Activated CD4-positive, alpha-beta T cell treated with anti-CD3 and anti-CD28 coated beads for 36 hours (primary cell): ENCODE measurements at places on chromosomes 11 and 22.

GRCh38 chr11:62688491-62688890 lies 839 bp downstream of the LRRN4CL start:
- H3K27ac ChIP-seq: no peak overlapping the region
- peaks cover 11% of the 10 kb centered on the region for H3K27me3 ChIP-seq
- no peak overlapping the region for H3K4me3 ChIP-seq
- H3K36me3 ChIP-seq: peaks cover 16% of the 10 kb centered on the region

GRCh38 chr11:36469881-36470802 lies 39.9 kb downstream of the TRAF6 start:
- no peak overlapping the region for H3K4me3 ChIP-seq
- peaks cover 1% of the 10 kb centered on the region for H3K36me3 ChIP-seq
- no peaks in the 10 kb centered on the region for H3K4me1 ChIP-seq
- no peaks in the 10 kb centered on the region for H3K27me3 ChIP-seq
- H3K27ac ChIP-seq: no peak overlapping the region
- no peak for DNase-seq

- no peak overlapping the region for H3K4me3 ChIP-seq
- H3K4me1 ChIP-seq: peaks cover 30% of the 10 kb centered on the region
- H3K36me3 ChIP-seq: peaks cover 40% of the 10 kb centered on the region
- H3K27me3 ChIP-seq: no peaks in the 10 kb centered on the region
Measured at GRCh38 chr22:45159652-45160462, 3.9 kb upstream of the NUP50 start.

DNA sequence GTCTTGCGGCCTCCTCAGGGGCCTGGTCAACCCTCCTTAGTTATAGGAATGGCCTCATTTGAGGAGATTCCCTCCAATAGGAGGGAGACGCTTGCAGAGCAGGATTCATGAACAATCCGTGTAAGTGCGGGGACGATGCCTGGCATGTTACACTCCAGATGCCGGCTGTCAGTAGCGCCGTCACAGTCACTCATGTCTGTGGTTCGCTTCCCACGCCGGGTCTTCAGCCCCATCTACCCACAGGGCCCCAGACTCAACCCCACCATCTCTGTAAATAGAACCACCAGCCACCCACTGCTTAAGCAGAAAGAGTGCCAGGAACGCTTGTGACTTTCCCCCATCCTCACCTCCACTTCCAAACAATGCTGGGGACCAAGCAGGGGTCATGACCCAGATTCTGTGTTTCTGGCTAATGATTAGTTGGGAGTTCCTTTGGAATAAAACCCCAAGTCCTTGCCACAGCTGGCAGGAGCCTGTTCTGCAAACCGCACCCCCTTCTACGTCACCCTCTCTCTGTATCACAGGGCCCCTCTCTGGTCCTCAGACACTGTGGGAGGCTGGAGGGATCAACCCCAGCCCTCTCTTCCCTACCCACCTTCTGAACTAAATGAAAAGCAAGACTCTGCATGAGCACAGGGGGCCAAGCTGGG lies 38.8 kb upstream of the TOLLIP start:
- H3K36me3 ChIP-seq: no peaks in the 10 kb centered on the region
- DNase-seq: no peak

DNA sequence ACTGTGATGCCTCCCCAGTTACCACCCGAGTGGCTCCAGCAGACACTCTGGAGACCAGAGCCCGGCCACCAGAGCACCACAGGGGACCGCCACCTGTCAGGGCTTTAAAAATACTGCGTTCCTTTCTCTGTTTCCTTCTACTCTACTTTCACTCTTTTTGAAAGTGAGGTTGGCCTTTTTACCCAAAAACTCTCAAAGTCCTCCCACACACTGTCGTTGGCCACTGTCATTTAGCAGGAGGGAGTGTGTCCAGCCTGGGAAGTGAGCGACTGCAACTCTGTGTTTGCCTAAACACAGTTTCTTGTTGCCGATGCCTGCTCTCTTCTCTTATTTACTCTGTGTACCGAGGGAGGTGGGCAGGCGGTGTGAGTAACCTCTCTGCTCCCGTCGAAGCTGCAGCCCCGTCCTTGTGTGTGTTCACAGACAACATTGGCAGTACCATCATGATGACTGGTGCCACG lies 90.8 kb upstream of the CLDN5 start:
- peaks cover 27% of the 10 kb centered on the region for H3K4me1 ChIP-seq
- no peaks in the 10 kb centered on the region for H3K27me3 ChIP-seq
- no peak overlapping the region for H3K27ac ChIP-seq
- H3K4me3 ChIP-seq: no peak overlapping the region
- H3K36me3 ChIP-seq: no peaks in the 10 kb centered on the region

GRCh38 chr11:121564948-121565684 lies 112.3 kb upstream of the SORL1-AS1 start:
- no peak overlapping the region for H3K27ac ChIP-seq
- DNase-seq: no peak
- no peak overlapping the region for H3K4me3 ChIP-seq
- H3K27me3 ChIP-seq: no peaks in the 10 kb centered on the region
- H3K36me3 ChIP-seq: peaks cover 38% of the 10 kb centered on the region
- H3K4me1 ChIP-seq: peaks cover 35% of the 10 kb centered on the region

GRCh38 chr22:29187831-29188230 lies 17.9 kb upstream of the EMID1 start:
- H3K27me3 ChIP-seq: peaks cover 2% of the 10 kb centered on the region
- no peak overlapping the region for H3K4me3 ChIP-seq
- no peaks in the 10 kb centered on the region for H3K36me3 ChIP-seq
- DNase-seq: no peak
- no peak overlapping the region for H3K27ac ChIP-seq

- no peaks in the 10 kb centered on the region for H3K36me3 ChIP-seq
- DNase-seq: peak; percentile 66
- H3K4me3 ChIP-seq: peak overlapping the region; percentile 75
- no peaks in the 10 kb centered on the region for H3K27me3 ChIP-seq
- peaks cover 34% of the 10 kb centered on the region for H3K4me1 ChIP-seq
Measured at GRCh38 chr22:19178065-19178656, 375 bp downstream of the SLC25A1 start.

DNA sequence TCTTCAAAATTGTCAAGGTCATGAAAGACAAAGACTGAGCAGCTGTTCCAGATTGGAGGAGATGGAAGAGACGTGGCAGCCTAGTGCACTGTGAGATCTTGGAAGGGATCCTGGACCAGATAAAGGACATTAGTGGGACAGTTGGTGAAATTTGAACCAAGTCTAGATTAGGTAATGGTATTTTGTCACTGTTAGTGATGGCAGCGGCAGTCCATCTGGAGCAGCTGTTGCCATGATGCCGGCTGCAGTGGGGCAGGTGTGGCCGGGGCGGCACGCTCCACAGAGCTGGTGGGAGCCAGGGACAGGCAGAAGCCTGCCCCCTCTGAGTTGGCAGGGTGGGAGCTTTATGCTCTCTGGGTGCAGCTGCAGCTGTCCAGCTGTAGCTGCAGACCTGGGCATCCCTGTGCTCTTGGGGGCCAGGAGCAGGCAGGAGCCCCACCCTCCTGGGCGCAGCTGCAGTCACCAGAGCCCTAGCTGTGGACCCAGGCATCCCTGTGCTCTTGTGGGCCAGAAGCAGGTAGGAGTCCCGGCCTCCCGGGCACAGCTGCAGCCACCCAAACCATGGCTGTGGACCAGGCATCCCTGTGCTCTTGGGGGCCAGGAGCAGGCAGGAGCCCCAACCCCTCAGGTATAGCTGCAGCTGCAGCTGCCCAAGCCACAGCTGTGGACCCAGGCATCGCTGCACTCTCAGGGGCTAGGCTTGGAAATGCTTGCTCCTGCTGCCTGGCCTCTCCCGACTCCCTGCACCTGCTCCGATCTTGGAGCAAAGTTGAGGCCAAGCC lies 20.7 kb downstream of the DIXDC1 start:
- no peaks in the 10 kb centered on the region for H3K27me3 ChIP-seq
- no peak overlapping the region for H3K4me3 ChIP-seq
- no peak overlapping the region for H3K27ac ChIP-seq
- no peaks in the 10 kb centered on the region for H3K4me1 ChIP-seq
- no peak for DNase-seq

DNA sequence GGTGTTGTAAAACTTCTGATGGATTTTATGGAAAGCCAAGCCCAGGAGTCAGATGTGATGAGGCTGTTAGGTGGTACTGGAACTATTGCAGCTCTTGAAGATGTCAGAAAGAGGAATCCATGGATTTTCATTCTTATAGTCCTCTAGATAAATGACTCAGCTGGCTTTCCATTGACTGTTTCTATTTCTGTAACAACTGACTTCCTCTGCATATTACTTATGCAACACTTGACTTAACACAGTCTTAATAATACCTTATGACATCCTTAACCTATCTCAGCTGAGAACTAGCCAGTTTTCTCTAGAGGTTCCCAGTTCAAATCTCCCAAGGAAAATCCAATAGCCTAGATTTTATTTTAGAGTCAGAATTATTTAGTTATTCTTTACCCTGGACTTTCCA lies 263.8 kb downstream of the LUZP2 start:
- no peak for DNase-seq
- no peaks in the 10 kb centered on the region for H3K27me3 ChIP-seq
- no peaks in the 10 kb centered on the region for H3K36me3 ChIP-seq
- no peaks in the 10 kb centered on the region for H3K4me1 ChIP-seq

GRCh38 chr11:70365544-70365927 lies 32.8 kb upstream of the CTTN start:
- peak overlapping the region; percentile 93 for H3K27ac ChIP-seq
- H3K4me1 ChIP-seq: peaks cover 30% of the 10 kb centered on the region
- peaks cover 39% of the 10 kb centered on the region for H3K36me3 ChIP-seq
- peak overlapping the region; percentile 54 for H3K4me3 ChIP-seq
- DNase-seq: no peak

- H3K4me1 ChIP-seq: peaks cover 5% of the 10 kb centered on the region
- H3K27ac ChIP-seq: no peak overlapping the region
- H3K36me3 ChIP-seq: no peaks in the 10 kb centered on the region
- no peak overlapping the region for H3K4me3 ChIP-seq
Measured at GRCh38 chr11:43934601-43935423, 7.6 kb upstream of the C11orf96 start.

DNA sequence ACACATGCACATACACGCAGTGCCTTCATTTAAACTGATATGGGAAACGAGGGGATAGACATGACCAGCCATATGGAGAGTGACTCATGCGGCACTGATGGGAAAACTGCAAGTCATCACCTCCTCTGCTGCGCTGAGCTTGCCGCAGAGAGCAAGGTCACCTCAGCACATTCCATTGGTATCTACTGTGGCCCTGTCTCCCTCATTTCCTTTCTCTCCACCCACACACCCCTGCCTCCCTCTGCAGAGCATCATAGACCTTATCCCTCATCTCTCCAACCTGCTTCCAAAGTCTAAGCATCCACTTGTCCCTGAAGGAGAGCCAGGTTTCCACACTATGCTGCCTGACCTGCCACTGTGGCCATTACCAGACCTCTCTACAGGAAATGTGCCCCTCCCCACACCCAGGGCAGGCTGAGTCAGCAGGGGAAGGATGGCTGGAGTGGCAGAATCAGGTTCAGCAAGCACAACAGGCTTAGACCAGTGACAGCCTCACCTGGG lies 116.9 kb upstream of the SNX19 start:
- peaks cover 3% of the 10 kb centered on the region for H3K27me3 ChIP-seq
- no peak for DNase-seq
- no peak overlapping the region for H3K27ac ChIP-seq
- H3K4me3 ChIP-seq: no peak overlapping the region
- H3K36me3 ChIP-seq: no peaks in the 10 kb centered on the region

DNA sequence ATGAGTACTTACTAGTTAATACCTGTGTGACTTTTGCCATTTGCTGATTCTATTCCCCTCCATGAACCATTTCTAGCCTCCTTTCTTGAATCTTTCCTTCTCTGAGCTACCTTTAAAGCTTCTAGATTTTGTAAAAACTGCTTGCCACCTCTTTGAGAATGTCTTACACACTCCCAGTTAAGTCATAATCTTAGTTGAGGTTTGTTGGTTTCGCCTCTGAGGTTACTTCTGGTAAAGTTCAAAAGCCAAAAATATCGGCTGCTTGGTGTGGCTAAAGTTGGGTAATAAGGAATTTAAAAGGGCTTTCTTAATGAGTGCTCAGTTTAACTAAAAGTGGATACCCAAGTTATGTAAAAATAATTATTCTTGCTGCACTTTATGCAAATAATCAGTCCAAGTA lies 10.4 kb upstream of the GLYAT start:
- peaks cover 9% of the 10 kb centered on the region for H3K4me1 ChIP-seq
- no peak overlapping the region for H3K4me3 ChIP-seq
- peaks cover 2% of the 10 kb centered on the region for H3K27me3 ChIP-seq
- peaks cover 2% of the 10 kb centered on the region for H3K36me3 ChIP-seq
- no peak for DNase-seq
- no peak overlapping the region for H3K27ac ChIP-seq

DNA sequence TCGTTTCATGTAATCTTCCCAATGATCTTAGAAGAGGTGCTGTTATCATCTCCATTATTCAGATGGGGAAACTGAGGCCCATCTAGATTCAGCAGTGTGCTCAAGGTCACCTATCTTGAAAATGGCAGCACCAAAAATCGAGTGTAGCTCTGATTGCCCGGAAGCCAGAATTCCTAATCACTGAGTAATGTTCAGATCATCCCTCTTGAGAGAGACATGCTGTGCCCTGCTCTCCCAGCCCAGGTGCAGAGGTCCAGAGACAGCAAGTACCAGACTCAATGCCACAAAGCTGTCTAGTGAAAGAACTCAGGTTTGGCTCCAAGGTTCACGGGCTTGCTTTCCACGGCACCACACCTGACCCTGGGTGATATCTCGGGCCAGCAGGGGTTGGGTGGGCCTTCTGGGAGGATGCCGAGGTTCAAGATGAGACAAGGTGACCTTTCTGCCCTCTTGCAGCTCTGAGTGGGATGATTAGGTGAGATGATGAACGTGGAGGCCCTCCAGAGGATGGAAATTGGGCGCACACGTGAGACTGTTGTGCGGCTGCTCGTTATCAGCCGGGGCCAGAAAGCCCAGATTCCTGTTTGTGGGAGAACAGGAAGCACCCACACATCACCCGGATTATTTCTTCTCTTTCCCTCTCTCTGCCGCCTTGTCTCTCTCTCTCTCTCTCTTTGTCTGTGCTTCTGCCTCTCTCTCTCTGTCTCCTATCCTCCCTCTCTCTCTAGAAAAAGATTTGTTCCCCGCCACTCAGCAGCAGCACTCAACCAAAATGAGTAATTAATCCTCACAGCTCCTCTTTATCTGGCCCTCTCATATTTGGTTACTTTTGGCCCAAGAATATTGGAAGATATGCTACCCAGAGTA lies 19.0 kb upstream of the RASD2 start:
- no peak overlapping the region for H3K4me3 ChIP-seq
- H3K27ac ChIP-seq: no peak overlapping the region
- H3K4me1 ChIP-seq: no peaks in the 10 kb centered on the region
- H3K36me3 ChIP-seq: no peaks in the 10 kb centered on the region
- H3K27me3 ChIP-seq: peaks cover 31% of the 10 kb centered on the region
- DNase-seq: no peak

- no peak overlapping the region for H3K4me3 ChIP-seq
- peak overlapping the region; percentile 52 for H3K27ac ChIP-seq
- H3K36me3 ChIP-seq: peaks cover 27% of the 10 kb centered on the region
- DNase-seq: no peak
- H3K27me3 ChIP-seq: no peaks in the 10 kb centered on the region
Measured at GRCh38 chr22:26486394-26486793, 2.7 kb downstream of the SRRD start.

- H3K36me3 ChIP-seq: no peaks in the 10 kb centered on the region
- no peaks in the 10 kb centered on the region for H3K27me3 ChIP-seq
- no peak overlapping the region for H3K27ac ChIP-seq
- DNase-seq: no peak
- H3K4me1 ChIP-seq: no peaks in the 10 kb centered on the region
Measured at GRCh38 chr11:101348786-101349185, 219.2 kb upstream of the PGR start.
